ENCODE measurements at places on chromosomes 4 and X.

DNA sequence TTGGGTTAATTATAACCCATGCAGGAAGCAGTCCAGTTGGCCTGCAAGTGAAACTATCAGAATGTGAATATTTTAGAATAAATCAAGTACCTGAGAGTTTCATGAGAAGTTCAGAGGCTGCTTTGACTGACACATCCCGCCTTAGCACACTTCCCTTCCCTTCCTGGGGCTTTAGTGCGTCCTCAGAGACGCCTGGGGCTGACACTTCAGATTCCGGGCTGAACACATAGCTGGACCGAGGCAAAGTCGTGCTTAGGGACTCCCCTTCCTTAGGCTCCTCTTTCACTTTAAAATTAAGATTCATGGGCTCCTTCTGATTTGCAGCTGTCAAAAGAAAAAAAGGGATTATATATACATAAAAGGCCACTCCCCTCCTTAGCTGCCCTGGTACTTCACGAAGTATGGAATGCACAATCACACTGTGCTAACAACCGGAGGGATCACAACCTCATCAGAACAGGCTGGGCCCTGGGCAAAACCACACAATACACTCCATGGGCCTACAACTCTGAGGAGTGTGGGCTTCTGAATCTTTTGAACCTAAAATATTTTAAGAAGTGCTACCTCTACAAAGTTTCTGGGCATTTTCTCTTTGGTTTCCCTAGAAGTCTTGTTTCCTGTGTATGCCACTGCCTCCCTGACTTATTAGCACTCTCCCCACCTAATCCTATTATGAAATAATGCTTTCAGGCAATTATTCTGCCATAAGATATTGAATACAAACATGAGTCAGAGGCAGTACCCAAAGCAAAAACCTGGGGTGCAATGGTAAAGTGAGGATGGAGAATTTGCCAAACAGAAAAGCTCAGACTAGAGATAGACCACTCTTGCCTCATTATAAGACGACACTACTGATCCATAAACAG lies 68.2 kb downstream of the ZNF827 start:
- DNase-seq = no peak

GRCh38 chr4:110975338-110975737 lies 352.5 kb upstream of the PITX2 start:
- no peak for DNase-seq

- DNase-seq = peak; percentile 15
Observed at GRCh38 chr4:4541040-4541631, 712 bp downstream of the STX18 start.

DNA sequence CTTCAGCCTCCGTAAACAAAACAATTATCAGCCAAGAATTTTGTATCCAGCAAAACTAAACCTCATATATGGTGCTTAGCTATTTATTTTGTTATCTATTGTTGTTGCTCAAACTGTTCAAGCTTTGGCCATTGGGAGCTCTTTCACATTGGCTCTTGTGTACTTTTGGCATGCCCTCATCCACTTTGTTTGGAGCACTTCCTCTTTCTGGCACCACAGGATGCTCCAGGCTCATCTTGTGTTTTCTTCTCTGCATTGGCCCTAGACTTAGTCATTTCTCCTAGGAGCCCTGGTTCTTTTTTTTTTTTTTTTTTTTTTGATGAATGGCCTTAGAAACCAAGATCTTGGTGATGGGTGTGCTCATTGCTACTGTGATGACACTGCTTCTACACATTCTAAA lies 74.5 kb downstream of the DIPK2B start:
- DNase-seq = no peak

DNA sequence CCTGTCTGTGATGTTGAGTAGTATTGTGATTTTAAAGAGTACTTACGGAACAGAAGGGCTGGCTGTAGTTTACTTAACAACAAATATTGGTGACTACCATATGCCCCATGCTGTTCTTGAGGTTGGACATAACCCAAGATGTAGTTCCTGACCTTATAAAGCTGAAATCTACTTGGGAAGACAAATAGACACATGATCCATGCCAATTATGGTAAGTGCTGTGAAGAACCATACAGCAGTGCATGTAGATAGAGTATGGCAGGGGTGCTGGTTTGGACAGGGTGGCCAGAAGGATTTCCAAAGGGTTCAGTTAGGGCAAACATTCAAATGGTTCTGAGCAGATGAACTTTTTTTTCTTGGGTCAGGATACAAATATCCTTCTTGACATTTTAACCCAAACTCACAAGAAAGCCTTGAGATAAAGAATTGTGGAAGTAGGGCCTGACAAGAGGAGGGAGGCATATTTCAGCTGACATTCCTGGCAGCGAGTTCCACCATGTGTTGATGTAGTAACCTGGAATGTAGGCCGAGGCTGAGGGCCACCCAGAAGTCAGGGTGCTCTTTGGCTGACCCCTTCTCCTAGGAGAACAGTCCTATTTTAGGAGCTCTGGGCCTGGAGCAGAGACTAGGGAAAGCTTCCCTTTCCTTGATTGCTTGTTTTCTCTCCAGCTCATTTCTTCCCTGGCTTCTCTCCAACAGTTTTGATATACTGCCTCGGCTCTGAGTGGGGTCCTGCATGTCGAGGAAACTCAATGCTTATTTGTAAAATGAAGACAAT lies 74.2 kb downstream of the FREM3 start:
- no peak for DNase-seq

- peak; percentile 27 for DNase-seq
Observed at GRCh38 chr4:15779306-15779705, 1.2 kb downstream of the CD38 start.

GRCh38 chr4:38141808-38142500 lies 181.8 kb downstream of the PTTG2 start:
- DNase-seq = no peak

GRCh38 chr4:168794881-168795280 lies 215.2 kb downstream of the CBR4 start:
- no peak for DNase-seq

GRCh38 chrX:7269589-7269988 lies 121.6 kb upstream of the PUDP start:
- no peak for DNase-seq

DNA sequence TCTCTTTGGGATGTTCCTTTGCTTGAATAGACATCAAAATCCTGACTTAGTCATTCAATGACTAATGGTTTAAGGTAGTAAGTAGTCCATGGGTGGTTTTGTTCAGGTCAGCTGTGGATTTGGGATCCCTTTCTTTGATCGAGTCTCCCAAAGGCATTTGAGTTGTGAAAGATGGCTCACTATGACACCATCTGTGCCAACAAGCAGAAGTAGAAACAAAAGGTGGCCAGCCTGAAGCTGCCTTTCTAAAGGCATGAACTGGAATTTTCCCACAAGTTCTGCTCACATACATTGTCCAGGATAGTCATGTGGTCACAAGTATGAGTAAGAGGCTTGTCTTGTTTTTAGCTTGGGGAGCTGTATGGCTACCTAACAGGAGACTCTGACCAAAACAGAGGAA lies 129.9 kb downstream of the CCNG2 start:
- DNase-seq = no peak

- DNase-seq = no peak
Observed at GRCh38 chr4:25090516-25090915, 59.8 kb upstream of the LGI2 start.

DNA sequence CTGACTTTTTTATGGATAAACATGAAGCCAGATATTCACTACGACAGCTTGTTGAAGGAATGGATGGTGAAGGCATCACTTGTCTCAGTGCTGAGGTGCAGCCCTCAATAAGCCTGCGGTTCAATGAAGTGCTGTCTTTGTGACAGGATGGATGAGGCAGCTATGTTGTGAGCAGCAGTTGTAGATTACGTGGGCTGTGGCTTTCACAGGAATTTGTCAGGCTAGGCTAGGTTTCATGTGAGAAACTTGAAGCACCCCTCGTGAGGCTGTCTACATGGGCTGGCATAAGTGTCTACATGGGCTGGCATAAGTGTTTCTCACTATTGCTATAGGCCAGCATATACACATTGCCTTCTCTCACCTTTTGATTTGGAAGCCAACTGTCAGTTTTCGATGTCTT lies 1050.0 kb downstream of the ADGRL3 start:
- no peak for DNase-seq

DNA sequence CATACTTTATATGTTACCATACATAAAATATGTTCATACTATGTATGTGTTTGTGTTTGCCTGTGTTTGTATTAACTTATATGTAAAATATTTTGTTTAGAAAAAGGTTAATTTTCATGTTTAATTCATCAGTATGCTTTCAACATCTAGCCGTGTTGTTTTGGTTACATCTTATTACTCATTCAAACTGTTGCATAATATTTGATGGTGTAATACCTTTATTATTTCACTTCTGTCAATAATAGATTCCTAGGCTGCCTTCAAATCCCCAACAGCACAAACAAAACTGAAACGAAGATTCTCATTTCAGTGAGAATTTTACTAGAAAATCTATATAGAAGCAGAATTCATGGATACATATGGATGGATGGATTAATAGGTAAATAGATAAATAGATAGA lies 462.3 kb upstream of the ADGRL3 start:
- no peak for DNase-seq

DNA sequence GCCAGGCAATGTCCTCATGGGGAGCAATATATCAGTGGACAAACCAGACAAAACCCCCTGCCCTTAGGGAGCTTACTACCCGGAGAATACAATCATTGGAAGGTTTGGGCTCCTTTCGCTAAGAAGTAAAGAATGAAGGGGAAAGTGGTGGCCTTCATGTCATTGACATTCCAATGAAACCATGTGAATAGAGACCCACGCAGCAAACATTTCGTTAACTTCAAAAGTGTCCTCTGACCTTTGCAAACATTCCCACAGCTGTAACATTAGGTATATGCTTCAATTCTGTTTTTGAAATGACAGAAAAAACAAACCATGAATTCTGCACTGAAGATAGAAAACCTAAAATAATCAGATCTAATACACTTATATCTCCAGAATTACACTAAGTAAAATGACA lies 7.0 kb downstream of the ATP8A1 start:
- DNase-seq = no peak

DNA sequence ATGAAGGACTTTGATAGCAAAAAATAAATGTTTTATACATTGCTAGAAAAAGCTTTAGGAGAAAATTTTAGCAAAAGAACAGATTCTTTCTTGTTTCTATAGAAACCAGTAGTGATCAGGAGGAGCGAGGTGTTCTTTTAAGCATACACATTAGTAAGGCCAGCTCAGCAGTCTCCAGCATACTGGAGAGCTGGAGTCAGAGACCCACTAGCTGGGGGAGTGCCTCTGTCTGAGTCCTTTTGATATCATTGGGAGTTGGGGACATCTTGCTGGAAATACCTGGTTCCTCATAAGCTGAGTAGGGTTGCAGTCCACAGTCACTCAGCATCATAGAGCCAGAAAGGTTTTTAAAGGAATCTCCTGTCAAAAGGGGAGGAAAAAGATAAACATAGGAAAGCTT lies 67.4 kb downstream of the AFF2 start:
- no peak for DNase-seq

DNA sequence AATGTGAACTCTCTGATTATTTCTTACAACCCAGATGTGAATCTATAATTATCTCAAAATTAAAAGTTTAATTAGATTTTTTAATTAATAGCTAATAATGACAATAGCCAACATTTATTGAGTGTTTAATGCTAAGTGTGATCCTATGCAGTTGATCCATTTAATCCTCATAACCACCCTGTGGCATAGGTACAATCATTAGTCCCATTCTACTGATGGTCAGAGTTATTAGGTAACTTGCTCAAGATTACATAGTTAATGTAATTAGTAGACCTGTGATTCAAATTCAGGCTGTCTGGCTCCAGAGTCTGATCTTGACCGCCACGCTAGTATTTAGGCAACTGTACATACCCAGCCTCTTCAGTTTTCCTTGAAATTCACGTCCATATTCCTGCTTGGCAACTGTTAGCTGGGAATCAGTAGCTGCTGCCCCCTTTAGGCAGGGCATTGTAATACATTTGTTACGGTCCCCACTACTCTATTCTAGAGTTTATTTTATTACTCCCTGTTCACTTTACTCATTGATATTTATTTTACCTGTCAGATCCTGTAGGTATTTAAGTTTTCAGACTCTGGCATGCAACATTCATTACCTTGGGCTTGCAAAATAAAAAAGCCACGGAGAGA lies 20.6 kb upstream of the TEC start:
- no peak for DNase-seq

DNA sequence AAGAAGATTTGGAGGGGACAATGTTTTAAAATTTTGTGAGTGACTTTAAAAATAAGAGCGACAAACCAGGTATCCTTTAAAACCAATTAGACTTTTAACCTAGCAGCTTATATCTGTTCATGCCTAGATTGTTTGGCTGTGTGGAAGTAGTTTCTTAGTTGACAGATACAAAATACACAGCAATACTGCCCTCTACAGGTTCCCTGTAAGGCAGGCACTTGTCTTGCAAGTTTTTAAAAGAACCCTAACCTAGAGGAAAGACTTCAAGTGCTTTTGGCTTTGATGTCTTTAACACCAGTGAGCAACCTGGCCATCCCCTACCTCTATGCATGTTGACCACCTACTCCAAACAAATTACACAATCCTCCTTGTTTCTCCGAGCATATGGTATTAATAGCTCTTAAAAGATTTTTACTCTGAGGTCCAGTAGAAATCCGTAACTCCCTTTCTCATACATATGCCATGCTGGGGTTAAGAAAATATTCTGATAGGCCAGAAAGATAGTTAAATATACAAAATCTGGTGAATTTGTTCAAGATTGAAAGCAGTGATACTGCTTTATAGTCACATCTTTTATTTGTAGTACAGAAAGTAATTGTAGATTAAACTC lies 273.0 kb downstream of the ARHGAP24 start:
- no peak for DNase-seq

- no peak for DNase-seq
Observed at GRCh38 chr4:156941940-156942548, 29.6 kb downstream of the PDGFC start.

- DNase-seq = peak; percentile 56
Observed at GRCh38 chrX:154541896-154542722, 4.5 kb downstream of the G6PD start.

DNA sequence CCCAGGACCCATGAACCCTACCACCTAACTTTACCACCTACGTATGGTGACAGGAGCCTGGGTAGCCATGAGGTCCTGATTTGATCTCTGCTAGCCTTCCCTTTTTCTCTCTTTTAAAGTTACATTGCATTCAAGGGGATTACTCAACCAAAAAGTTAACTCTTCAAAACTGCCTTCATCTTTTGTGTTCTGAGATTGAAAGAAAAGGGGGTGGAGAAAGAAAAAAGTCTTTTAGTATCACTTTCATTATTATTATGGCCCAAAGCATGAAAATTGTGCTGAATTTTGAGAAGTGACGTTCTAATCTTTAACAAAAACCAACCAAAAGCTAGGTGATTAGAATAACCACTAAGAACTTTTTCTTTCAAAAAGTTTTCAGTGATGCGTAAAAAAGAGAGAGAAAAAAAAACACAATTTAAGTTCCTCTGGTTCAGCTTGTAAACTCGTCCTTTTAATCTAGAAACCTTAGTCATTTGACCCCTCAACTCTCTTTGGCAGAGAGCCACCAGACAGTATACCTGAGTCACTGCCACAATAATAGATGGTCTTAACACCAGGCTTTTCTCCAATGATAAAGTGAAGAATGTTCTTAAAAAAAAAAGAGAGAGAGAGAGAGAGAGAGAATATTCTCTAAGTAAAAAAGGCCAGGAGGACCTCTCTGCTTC lies 347.4 kb upstream of the FGF13 start:
- no peak for DNase-seq
